NCI-H1436 treated with DMSO at 0.1 percent for 48 hours (cell line): ENCODE measurements at places on chromosomes 5 and 9.

DNA sequence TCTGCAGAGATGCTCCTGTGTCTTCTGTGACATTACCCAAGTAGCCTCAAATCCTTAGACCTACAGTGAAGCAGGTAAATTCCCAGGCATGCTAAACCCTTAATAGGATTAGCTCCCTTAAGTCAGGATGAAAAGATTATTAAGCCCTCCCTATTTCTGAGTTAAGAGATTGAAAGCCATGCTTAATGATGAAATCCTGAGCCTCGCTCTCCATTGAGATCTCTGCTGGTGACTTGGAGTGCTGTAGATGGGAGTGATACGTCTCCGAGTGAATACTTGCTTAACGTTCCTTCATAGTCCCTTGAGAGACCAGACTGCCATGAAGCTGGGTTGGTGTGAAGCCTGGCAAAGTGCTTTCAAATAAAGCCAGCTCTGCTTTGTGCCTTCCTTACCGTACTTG lies 34.2 kb downstream of the AOPEP start:
- no peak for DNase-seq

DNA sequence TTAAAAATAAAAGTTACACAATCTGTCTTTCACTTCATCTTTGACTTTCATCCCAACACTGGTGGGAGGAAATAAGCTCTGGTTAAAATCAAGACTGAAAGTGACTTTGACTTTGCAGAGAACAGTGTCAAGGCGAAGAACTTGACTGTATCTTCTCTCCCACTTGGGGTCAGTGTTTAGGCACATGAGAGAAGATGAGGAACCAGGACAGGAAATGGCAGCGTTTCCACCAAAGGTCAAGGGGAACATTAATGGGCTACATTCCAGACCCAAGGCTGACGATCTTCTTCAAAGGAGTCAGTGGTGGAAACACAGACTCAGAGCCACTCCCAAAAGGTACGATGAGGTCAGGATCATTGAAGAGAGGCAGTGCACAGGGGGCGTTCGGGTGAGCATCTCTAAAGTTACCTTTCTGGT lies 409.5 kb downstream of the ARHGEF28 start:
- no peak for DNase-seq

DNA sequence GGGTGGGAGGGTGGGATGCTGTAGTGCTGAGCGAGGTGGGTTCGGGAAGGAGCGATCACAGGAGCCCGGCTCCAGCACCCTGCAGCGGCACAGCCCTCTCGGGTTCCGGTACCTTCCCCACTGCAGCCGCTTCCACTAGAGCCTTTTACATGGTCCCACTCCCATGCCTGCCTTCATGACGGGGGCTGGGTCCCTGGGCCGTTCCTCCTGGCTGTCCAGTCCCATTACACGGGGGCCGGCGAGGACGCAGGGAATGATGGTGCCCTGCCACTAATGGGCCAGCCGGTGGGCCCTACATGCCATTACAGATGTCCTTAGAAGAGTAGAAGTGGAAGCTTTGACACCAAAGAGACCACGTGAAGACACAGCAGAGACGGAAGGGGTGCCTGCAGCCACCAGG lies 104.6 kb upstream of the PPP1R26 start:
- no peak for DNase-seq

GRCh38 chr5:14445013-14445412 lies 136.6 kb upstream of the OTULINL start:
- no peak for DNase-seq

GRCh38 chr5:165525271-165525670 lies 2019.9 kb downstream of the MAT2B start:
- no peak for DNase-seq

DNA sequence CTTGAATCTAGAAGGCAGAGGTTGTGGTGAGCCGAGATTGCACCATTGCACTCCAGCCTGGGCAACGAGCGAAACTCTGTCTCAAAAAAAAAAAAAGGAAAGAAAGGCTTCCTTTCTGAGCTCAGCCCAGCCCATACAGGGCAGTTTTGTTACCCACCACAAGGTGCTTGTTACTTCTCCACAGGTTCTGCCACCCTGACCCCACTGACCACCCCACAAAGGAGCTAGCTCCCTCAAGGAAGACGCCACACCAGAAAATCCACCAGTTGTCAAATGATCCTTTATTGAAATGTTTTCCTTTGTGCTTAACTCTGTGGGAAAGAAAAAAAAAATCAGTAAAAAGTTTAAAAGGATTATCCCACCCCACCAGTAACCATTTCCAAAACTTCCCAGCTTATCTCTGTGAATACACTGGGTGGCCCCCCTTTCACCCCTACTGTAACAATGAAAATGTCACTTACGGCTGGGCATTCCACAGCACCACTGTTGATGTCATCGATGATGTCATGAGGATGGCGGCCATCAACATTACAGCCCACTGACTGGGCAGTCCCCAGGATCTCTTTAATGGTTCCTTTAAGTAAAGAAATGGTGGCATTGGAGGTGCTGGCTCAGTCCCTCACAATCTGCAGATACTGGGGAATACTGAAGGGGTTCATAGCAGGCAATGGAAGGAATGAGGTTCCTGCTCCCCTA lies 3.6 kb downstream of the RPL12 start:
- DNase-seq, result no peak

- DNase-seq, result no peak
Observed at GRCh38 chr5:150672237-150672883, 11.3 kb downstream of the MYOZ3 start.

DNA sequence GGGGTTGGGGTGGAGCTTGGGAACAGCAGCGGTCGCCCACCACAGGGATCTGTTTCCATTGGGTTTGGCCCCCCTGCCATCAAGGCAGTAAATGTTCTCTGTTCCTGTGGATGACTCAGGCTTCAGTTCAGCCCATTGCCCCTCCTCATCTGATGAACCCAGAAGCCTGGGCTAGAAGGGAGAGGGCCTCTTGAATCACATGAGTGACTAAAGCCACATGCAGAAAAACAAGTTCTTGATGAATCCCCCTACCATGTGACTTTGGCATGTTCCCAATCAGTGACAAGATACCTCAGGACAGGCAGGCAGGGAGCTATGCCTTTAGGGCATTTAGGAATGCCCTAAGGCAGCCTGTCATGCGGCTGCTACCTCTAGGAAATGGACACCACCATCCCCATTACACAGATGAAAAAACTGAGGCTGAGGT lies 2.5 kb downstream of the SH3PXD2B start:
- no peak for DNase-seq

GRCh38 chr5:174356536-174356935 lies 311.0 kb downstream of the NSG2 start:
- no peak for DNase-seq

- DNase-seq, result no peak
Observed at GRCh38 chr5:131684595-131684994, 49.6 kb upstream of the RAPGEF6 start.

GRCh38 chr5:50867140-50867539 lies 200.7 kb downstream of the PARP8 start:
- DNase-seq, result no peak

DNA sequence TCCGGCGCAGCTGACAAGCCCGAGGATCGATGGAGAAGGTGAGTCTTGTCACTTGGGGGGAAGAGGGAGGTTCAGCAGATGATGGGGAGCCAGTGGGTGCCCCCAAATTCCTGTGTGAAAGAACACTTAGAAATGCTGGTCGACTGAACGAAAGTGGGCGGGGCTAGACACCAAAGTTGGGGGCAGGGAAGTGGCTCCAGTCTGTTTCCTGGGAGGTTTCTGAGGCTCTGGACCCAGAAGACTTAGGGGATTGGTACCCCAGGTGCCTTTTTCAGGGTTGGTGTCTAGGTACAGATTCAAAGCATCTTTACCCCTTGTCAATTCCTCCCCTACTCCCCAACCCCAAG lies 278.6 kb downstream of the ZSWIM6 start:
- DNase-seq, result no peak

DNA sequence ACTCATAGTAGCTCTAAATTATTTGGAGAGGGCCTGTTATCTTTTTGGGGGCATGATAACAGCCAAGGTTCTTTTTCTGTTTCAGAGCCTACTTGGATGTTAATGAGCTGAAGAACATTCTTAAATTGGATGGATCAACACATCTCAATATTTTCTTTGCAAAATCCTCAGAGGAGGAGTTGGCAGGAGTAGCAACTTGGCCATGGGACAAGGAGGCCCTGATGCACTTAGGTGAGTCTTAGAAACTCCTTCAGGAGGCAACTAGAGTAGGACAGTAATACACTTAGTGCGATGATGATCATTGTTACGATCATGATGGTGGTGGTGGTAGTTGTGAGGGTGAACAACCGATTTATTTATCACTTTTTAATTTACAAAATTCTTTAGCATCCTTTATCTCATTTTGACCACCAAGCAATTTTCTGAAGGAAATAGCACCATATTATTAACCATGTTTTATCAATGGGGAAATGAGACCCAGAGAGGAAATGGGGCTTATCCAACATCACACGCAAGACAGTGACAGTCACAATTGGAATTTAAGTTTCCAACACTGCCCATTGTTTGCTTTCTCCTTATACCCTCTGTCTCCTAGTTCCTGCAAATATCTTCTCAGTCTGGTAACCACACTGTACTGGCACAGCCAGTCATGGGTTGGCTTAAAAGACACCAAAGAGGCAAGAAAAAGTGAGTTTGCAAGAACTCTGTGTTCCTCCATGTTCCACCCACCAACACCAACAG lies 54.0 kb downstream of the PAPPA start:
- DNase-seq, result no peak

DNA sequence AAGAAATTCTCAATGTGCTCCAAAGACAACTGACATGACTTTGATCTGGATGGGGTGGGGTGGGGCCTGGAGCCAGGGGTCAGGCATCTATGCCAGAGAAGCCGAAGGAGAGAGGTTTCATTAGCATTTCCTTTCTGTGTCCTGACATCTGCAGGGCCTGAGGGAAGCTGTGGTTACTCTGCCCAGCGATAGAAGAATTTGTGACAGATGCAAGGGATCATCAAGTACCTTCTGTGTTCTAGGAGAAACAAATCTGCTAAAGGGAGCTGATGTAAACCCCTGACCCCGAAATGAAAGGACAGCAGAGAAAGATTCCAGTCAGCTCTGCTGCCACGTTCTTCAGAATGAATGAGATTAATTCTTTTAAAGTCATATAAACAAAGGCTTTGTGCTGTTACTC lies 335.7 kb downstream of the PRELID2 start:
- DNase-seq, result no peak

DNA sequence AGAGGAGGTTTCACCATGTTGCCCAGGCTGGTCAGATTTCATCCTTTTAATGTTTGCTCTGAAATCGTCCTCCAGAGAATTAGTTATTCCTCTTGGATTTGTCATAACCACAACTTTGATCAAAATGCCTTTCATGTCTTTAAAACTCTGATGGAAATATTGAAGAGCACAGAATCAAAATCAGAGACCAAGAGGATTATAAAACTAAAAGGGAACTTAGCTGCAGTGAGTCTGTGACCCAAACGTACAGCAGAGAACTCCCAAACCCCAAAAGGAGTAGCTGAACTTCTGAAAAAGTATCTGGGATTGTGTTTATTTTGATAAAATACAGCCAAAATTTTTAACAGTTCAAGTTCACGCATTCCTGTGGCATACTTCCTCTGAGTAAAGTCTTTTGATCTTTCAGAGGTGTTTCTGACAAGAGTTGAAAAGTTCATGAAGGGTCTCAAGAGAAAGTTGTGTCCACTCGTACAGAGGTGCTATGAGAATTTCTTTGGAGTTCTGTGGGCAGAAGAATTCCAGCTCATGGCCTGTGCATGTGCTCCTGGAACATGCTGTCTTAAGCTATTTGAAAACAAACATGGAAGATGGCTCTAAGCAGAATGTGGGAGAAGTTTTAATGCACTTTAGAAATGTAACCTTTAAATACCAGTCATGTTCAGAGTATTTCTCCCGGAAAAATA lies 124.0 kb downstream of the ESM1 start:
- DNase-seq, result no peak

DNA sequence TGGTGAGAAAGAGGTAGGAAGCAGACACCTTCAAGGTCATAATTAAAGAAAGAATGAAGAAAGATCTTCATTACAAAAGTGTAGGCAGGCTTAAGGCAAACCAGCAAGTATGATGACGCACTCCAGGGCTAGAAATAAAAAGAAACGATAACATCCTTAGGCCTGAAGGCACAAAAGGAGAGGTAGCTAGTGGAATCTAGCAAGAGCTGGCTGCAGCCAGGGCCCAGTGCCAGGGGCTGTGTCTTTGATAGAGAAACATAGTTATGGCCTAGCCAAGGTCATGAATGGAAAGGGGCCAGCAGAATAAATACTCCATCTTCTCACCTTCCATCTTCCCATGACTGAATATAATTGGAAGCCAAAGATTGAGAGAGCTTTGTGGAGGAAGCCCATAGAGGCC lies 6.8 kb upstream of the SH3TC2 start:
- no peak for DNase-seq

DNA sequence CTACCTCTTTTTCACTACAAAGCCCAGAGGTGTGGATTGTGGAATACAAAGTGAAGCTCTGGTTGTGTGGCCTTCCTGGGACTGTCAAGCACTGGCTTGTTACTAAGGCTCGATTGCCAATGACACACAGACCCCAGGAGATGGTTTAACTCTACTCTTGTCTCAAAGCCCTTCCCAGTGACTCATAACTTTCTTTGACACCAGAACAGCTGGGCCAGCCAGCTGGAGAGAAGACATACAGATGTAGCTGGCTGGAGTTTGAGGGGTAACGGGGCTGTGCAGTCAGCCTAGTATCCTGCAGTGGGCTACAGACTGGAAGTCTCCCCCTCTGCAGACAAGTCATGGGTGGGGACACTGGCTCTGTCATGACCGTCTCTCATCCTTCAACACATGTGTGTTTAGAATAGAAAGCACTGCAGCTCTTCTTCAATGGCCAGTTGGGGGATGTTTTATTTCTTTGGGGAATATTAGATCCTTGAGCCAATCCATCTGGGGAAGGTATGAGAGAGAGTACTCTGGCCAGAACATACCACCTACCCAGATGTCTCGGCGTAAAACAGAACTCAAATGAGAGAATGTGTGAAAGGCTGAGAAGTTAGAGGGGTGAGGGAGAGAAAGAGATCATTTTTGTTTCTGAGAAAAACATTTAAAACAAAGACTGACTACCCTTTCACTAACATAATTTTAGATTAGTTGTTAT lies 53.3 kb downstream of the SEMA6A start:
- no peak for DNase-seq

- DNase-seq, result no peak
Observed at GRCh38 chr9:69389437-69389995, 64.5 kb downstream of the ENTREP1 start.

DNA sequence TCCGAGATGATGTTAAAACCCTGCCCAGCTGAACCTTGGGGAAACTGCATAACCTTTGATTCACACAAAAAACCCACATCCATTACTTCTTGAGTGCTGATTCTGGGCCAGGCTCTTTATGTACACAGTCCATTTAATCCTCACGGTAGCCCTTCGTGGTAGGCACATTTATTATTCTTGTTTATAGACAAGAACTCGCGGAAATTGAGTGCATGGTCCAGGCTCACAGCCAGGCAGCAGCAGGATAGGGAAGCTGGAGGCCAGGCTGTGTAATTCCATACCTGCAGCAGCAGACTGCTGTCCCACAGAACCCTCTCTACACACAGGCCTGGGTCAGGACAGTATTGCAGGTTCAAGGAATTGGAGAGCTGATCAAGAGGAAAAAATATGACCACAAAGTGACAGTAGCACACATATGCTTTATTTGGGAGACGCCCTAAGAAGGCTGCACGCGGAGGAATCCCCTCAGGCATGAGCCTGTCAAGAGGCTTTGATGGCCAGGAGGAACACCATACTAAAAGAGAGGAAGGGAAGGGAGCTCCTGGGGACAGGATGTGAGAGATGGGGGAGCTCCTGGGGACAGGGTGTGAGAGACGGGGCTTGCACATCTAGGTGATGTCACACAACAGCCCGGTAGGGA lies 28.4 kb upstream of the FAM120A start:
- DNase-seq, result no peak
